ENCODE measurements at places on chromosomes 5 and 9.

GRCh38 chr9:109229682-109230081, 62.6 kb upstream of the FRRS1L start:
- no peak for DNase-seq

- no peak for DNase-seq
Measured at GRCh38 chr5:142080248-142080647, 28.3 kb upstream of the NDFIP1 start.

- DNase-seq: peak; percentile 83
Measured at GRCh38 chr5:150497274-150497988, 10.5 kb upstream of the NDST1 start.

- DNase-seq: no peak
Measured at GRCh38 chr9:137168904-137169856, 671 bp downstream of the LRRC26 start.

- DNase-seq: peak; percentile 86
Measured at GRCh38 chr5:172929371-172929838, 29.8 kb upstream of the RPL26L1 start.
